A549 (cell line): ENCODE measurements at places on chromosomes 3 and 15.

GRCh38 chr3:143531101-143531500 is 317.2 kb downstream of the SLC9A9 start:
- DNase-seq = no peak

DNA sequence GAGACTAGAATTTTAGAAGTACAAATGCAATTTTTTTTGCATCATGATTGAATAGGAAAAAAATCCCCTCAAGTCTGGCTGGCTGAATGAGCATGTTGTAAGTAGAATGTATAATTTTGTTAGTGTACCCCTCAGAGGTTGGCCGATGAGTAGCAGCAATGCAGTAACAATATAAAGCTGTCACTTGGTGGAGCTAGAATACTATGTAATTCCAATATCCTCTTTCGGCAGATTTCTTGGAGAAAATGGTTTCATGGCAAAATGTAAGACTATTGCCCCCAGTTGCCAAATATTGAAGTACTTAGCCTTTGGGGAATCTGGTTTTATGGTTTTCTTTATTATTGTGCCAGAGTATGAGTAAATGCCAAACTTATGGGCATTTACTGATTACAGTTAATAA is 39.8 kb upstream of the SGO1 start:
- DNase-seq = peak; percentile 12

GRCh38 chr15:64667736-64668161 is 107.6 kb downstream of the RBPMS2 start:
- no peak for DNase-seq

DNA sequence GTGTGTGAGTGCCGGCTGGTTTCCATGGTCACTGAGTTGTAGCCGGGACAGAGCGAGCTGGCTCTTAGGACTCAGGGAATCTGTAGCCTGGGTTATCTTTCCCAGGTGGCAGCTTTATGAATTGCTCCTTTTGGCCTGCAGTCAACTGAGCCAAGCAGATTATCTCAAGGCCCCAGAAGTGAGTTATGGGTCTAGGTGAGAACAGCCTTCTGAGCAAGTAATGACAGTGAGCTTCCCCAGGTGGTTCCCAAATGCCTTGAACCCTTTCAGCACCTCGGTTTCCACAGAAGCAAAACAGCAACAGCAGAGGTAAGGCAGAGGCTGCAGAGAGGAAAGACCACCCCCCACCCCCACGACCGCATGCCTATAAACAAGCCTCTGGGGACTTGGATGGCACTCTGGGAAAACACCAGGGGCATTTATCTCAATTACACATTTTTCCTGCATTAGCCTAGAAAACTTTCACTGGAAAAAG is 56.7 kb upstream of the DGKG start:
- no peak for DNase-seq

DNA sequence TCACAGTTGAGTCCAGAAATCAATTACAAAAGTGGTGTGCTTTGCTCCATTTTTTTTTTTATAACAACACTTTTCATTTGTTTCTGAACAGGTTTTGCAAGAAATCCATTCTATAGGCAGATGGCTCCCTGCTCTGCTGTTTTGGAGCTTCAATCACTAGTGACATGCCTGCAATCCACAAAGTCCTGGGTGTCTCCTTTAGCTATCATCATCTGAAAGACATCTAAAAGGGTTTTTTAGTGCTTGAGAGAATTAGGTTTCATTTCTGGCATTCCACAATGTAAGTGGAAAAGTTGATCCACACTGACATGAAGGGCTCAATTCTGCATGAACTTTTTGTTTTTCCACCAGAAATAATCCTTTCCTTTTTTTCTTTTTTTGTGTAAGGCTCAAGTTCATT is 24.0 kb upstream of the MEIS2 start:
- DNase-seq = no peak

GRCh38 chr15:38690719-38691332 is 126.2 kb upstream of the RASGRP1 start:
- peak; percentile 68 for DNase-seq

- no peak for DNase-seq
Measured at GRCh38 chr15:70561885-70562284, 201.5 kb downstream of the UACA start.

DNA sequence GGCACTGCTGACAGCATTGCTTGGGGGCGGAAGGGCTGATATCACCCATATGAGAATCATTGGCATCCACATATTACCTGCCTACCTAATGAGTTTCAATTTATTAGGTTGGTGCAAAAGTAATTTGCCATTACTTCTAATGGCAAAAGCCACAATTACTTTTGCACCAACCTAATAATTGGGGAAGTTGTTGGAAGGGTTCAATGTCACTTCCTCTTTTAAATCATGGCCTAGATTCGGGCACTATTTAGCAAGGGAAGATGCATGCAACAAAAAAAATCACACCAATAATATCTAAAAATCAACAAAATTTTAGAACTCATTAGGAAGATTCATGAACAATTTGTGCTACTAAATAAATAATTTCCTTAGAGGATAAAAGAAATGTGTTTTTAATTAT is 56.0 kb upstream of the AGTR1 start:
- no peak for DNase-seq

- no peak for DNase-seq
Measured at GRCh38 chr15:38196076-38196475, 56.6 kb upstream of the SPRED1 start.

DNA sequence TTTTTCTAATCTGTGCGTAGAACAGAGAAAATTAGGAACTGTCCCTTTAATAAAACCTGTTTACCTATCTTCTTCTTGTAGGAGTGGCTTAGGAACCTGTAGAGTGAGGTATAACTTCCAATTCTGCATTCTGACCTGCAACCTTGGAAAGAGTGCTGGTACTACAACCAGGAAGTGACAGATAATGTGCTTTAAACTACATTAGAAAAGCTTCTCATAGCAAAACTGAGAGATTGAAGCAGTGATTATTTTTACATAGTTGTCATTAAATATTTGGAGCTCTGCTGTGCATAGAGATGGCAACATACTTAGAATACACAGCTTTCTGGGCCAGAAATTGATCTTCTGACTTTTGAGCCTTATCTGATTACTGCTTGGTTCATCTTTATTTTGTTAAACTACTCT is 50.4 kb upstream of the ZDHHC23 start:
- no peak for DNase-seq

DNA sequence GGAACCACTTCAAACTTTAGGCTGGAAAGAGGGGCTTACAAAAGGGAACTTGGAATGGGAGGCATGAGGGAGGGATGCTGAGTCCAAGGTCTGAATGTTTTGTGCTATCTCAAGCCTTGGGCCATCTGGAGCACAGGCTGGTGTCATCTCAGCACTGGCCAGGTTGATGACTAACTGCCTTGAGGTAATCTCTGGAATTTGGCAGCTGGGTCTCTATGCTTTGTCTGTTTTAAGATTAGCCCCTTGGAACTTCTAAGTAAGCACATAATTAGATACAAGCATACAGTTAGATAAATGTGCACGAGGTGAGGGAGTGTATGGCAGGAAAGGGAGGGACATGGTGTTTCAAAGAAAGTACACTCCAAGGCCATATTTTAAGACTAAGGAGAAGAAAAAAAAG is 252.4 kb upstream of the CCDC54 start:
- DNase-seq = no peak

DNA sequence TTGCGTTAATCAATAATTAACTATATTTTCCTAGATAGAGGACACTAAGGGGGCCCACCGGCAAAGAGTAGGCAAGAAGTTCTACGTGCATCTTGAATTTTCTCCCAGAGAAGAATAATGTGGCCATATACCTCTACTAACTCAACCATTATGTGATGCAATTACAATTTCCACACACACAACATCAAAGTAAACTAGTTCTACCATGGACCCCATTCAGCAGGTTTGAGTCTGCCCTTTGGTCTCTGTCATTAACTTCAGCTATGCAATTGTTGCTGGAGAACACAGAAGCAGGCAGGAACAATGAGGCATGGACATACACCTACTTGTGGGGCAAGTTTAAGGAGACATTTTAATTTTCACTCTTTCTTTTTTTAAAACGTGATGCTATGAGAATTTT is 705.9 kb downstream of the PDCD6IP start:
- DNase-seq = no peak

DNA sequence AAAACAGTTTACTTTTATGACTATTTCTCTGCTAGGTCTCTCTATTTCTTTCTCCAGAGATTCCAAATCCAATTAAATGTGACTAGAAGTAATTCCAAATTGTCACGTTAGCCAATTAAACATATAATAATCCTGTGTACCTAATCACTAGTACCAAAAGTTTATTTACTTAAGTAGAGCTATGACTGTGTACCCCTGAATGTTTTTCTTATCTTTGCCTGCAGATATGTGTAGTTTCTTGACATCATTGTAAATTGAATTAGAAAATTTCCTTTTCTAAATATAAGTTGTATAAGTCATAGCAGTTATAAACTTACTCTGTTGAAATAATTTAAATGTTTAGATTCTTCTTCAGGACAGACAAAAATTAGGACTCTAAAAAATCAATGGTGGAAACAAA is 163.3 kb downstream of the SPATA16 start:
- no peak for DNase-seq

DNA sequence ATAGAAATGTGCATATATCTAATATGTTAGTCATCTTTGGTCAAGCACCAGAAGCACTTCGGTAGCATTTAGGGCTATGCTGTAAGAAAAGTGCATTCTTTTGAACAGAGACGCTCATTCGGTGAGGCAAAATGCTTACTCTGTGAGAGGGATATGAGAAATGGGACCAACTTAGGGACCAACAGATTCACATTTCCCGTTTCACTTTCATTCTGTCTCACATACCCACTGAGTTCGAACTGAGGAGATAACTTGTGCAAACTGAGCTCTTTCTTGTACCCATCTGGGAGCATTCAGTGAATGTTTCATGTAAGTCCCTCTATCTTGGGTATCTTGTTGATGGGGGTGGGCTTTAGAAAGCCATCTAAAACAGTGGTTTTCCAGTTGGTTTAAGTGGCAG is 135.3 kb downstream of the FEZF2 start:
- no peak for DNase-seq

GRCh38 chr3:11641683-11642430 is 1.9 kb downstream of the VGLL4 start:
- DNase-seq = no peak

GRCh38 chr3:149501524-149501923 is 27.0 kb downstream of the TM4SF4 start:
- DNase-seq = no peak

DNA sequence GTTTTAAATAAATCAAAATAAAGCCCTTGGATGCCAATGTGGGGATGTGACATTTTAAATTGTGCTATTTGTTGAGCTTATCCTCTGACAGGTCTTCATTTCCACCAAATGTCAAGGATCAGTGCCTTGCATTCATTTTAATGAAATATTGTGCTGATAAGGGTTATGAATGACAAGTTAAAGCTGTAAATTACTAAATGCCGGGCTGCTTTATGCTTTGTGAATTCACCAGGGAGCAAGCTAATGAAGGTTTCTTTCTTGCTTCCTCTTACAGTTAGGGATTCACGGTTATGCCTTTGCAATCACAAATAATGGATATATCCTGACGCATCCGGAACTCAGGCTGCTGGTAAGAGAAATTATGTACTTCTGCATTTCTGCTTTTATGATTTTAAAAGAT is 81.7 kb downstream of the LRTM1 start:
- no peak for DNase-seq

GRCh38 chr3:76958274-76958673 is 81.6 kb upstream of the ROBO2 start:
- DNase-seq = no peak

- DNase-seq = no peak
Measured at GRCh38 chr15:77034695-77035489, 36.0 kb downstream of the TSPAN3 start.

DNA sequence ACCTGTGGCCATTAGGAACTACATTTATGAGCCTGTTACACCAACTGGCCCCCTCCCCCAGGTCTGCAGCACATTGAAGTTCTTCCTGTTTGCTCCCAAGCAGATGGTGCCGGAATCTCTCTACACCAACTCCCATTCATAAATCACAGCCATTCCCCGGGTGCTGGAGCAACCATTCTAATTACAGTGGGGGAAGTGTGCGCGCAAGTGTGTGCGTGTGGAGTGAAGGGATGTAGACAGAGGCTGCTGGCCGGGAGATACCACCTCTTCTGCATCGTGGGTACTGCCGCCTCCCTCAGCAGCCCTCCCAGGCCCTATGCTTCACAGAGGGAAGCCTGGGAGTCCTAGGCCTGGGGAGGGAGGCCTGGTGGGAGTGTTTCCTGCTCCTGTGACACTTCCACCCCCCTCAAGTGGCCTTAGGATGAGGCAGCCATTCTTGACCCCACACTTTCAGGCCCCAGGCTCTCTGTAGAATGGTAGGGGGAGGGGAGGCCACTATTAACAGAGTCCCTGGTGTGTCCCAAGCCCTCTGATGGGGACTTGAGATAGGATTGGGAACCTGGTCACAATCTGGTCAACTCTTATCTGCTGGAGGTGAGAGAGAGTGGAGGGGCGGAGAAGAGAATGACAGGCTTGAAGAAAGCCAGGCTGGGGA is 69.1 kb downstream of the MAGEF1 start:
- no peak for DNase-seq
